Stimulated activated CD4-positive, alpha-beta T cell treated with anti-CD3 and anti-CD28 coated beads, Interleukin-1b, Interleukin-23, amount 100 ng/mL, for 24 hours (primary cell): ENCODE measurements at places on chromosomes 5 and 9.

DNA sequence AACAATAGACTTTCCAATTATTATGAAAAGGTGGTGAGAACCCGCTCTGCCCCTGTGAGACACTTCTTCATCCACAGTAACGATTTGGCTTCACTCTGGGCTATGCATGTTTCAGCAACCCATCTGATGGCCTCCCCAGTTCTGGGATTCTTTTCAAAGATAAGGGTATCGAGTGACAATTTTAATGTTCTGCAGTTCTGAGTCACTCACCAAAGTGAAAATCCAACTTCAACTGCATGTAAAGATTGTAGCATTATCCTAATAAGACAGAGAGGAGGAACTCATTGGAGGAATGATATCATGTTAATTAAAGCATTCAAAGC, 1078.3 kb upstream of the SEMA6A start:
- no peak for DNase-seq

GRCh38 chr5:117568622-117569021, 994.0 kb upstream of the SEMA6A start:
- DNase-seq: no peak

- DNase-seq: no peak
Measured at GRCh38 chr5:157269165-157269671, 3.3 kb downstream of the CYFIP2 start.

DNA sequence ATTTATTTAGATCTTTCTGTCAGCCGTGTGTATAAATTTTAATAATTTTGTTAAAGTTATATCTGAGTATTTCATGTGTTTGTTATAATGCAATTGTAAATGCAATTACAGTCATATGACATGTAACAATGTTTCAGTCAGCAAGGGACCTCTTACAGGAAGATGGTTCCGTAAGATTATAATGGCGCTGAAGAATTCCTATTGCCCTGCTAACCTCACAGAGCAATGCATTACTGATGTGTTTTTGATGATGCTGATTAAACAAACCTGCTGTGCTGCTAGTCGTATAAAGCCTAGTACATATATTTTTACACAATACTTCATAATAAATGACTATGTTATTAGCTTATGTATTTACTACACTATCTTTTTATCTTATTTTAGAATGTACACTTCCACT, 1166.4 kb downstream of the CDH12 start:
- no peak for DNase-seq

GRCh38 chr5:95892784-95893354, 68.8 kb downstream of the ELL2 start:
- DNase-seq: no peak
